ENCODE measurements at places on chromosomes 7 and 10. TPM values are rescaled to one million over a fixed set of nuclear protein-coding genes. Genes with fewer than 3 reads are reported as not detected.

GNG11 gene
- total RNA-seq: 48.0 TPM

IGFBP1 gene
- 0.73 TPM for total RNA-seq

OR2A25 gene
- total RNA-seq: not detected

ODAD2 gene
- total RNA-seq: not detected

NKX2-3 gene
- total RNA-seq: not detected

P4HA1 gene
- total RNA-seq: 153 TPM

GNAT3 gene
- total RNA-seq: not detected

Measured in cardiac ventricle fibroblast (primary cell).